ENCODE measurements at places on chromosomes 5 and 9.

DNA sequence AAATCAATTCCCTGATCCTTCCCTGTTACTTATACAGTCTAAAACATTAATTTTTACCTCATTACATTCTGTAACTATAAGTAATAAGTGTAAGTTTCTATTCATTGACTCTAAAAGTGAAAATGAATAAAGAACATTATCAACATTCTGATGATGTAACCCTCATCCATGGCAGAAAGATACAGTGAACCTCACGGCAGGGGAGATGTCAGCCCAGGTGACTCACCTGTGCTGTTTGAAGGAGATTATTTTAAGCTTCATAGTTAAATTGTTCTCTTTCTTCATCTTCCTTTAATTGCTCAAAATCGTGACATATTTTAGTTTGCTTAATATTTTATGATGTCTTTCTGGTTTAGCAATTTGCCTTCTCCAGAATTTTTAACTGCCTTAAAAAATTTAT, 268.1 kb downstream of the FSTL4 start:
- DNase-seq: no peak

- DNase-seq: no peak
Observed at GRCh38 chr5:51047369-51047768, 335.9 kb upstream of the ISL1 start.

GRCh38 chr5:158147227-158147626, 288.3 kb upstream of the CLINT1 start:
- no peak for DNase-seq

DNA sequence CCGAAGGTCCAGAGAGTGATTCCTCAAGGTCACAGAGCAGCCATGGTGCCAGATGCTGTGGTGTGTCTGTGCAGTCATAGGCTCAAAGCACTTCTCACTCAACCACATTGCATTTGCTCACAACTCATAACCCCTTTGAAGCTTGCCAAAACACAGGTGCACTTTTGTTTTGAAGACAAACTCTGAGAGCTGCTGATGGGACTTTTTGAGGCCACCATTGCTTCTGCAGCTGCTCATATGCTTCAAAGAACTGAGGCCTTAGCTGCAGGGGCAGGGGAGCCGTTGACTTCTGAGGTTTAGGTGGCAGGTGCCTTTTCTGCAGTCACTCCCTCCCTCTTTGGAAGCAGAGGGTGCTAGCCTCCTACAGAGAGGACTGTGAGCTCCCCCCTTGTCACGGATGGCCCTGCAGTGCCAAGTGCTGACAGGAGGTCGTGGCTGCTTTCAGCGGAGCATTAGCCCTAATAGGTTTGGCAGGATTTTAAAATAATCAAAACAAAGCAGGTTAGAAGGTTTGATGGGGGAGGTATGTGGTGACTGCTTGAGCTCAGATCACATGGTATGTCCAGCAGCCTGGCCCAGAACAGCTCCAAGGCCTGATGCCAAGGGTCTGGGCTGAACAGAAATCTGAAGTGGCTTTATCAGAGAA, 232.1 kb downstream of the MAN2A1 start:
- DNase-seq: no peak

- DNase-seq: no peak
Observed at GRCh38 chr5:107092695-107093094, 578.0 kb downstream of the EFNA5 start.

DNA sequence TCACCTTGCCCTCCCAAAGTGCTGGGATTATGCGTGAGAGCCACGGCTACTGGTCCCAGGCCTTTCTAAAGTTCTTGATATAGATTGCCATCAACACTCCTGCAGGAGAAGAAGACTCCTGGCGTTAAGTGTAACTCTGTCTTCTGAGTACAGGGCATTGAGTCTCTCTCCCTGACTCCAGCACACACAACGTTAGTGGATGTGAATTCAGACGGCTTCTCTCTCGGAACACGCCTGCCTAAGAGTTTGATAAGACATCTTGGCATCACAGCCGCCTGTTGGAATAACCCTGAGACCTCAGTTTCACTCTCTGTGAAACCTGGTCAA, 27.5 kb upstream of the PPARGC1B start:
- DNase-seq: no peak

- no peak for DNase-seq
Observed at GRCh38 chr9:4839470-4839912, 46.7 kb downstream of the RCL1 start.

DNA sequence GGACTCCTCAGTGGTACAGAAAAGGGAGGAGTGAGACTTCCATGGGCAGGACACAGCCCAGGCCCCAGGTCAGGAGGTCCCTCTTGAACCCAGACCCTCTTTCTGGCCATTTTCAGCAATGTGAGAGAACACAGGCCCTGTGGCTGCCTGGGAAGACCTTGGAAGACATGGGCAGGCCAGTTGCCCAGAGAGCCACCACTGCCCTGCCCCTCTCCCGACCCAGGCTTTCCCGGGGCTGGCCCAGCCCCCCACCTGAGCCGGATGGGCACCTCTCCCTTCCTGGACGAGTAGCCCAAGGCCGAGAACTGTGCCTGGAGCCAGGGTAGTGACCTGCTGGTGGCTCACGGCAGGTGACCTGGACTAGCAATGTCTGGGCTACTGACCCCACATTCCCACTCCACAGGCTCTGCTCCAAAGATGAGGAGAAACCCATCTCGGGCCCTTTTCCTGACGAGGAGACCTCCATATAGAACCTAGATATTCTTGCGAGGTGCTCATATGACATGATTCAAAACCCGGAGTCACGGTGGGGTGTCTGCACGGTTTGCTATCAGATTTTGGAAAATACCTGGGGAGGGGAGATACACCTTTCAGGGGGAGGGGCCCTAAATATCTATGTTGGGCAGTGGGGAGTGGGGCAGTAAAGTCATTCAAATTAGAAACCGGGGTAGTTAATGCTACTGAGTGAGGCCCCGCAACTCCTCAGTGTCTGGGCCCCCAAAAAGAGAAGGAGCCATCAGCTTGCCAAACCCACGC, 59.4 kb downstream of the ZNF354C start:
- DNase-seq: no peak

- DNase-seq: no peak
Observed at GRCh38 chr9:22046243-22046885, 37.3 kb upstream of the CDKN2B start.

DNA sequence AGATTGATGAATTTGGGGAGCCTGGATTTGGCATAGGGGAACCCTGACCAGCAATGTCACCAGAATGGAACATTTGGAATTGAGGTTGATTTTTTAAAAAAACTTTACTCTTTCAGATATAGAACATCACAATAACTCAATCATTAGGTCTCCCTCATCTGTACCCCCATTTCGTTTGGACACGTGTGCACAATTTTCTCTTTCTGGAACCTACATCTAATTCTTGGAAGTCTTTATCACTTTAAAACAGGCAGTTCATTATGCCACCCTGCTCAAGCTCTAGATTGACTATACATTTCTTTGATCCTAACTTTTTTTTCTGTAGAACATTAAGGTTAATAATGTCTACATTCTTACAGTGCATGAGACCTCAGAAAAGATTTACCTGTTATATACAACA, 3.7 kb upstream of the SSBP2 start:
- no peak for DNase-seq

- no peak for DNase-seq
Observed at GRCh38 chr5:57696389-57696769, 213.8 kb upstream of the ACTBL2 start.

DNA sequence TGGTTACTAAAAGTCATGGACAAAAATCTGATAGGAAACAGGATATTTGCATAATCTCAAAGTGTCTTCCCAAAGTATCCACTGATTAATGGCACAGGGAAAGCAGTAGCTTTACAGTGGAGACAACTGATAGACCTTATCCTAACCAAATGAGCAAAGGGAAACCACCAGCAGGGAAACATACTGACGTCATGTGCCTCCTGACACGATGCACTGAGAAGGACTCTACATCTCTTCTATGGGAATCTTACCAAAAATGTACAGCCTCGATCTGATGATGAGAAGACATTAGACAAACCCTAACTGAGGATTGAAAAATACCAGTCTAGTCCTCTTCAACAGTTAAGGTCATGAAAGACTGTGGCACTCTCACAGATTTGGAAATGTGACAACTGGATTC, 166.2 kb downstream of the INSYN2B start:
- DNase-seq: no peak

DNA sequence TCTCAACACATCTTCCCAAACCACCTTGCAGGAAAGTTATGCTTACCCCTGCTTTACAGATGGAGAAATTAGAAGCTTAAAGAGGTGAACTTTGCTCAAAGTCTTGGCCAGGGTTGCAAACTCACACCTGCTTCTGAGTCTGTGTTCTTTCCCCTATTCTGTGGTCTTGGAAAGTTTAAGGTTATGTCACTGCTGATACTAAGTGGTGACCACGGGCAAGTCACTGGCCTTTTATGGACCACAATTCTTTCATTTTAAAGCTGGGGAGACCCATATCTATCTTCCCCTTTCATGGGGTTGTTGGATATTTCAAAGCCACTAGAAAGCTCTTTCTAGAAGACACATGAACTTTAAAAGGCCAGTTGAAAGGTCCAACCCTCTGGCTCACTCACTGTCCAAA, 95.4 kb upstream of the KLF4 start:
- DNase-seq: no peak

DNA sequence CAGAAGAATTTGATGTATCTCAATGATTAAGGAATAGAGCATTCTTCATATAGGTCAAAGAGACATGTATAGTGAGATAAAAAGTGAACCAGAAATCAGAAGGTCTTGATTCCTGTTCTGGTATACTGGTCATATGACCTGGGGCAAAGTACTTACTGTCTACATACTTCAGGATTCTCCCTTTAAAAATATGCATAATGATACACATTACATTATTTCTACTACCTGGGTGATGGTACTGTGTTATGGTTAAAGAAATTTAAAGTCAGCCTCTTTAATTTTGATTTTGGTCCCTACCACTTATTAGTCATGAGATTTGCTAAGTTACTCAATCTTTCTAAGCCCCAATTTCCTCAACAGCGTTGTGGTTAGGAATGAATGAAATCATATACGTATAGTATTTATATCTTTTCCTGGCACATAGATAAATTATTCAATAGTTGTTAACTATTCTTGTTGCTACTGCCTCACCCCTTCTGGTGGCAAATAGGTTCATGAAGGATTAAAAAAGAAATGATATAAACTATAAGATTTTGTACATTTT, 984.1 kb downstream of the TLE4 start:
- no peak for DNase-seq

- DNase-seq: no peak
Observed at GRCh38 chr9:126703002-126703865, 89.5 kb downstream of the LMX1B start.

- no peak for DNase-seq
Observed at GRCh38 chr9:21605489-21605931, 123.4 kb upstream of the IFNE start.

GRCh38 chr9:110443866-110444220, 106.2 kb upstream of the TXNDC8 start:
- DNase-seq: no peak

DNA sequence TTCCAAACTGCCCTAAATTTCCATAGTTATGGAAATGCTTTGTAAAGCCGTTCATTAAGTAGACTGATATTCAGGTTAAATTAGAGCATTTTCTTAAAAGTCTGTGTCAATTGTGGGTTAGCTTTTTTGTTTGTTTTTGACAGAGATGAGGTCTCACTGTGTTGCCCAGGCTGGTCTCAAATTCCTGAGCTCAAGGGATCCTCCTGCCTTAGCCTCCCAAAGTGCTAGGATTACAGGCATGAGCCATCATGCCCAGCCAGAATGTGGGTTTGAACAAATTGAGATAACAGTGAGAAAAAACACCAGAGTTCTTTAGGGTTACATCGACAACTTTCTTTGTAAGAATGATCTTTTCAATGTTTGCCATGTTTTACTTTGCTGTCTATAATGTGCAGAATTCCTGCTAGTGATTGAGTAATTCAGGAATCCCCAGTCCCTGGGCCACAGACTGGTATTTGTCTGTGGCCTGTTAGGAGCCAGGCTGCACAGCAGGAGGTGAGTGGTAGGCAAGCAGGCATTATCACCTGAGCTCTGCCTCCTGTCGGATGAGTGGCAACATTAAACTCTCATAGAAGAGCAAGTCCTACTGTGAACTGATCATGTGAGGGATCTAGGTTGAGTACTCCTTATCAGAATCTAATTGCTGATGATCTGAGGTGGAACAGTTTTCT, 80.5 kb downstream of the RAI14 start:
- DNase-seq: no peak

GRCh38 chr9:124017929-124018729, 6.6 kb downstream of the LHX2 start:
- DNase-seq: no peak

GRCh38 chr9:134522502-134522848, 119.1 kb upstream of the COL5A1 start:
- no peak for DNase-seq

GRCh38 chr5:112228667-112229066, 190.4 kb downstream of the EPB41L4A start:
- no peak for DNase-seq

GRCh38 chr5:29720954-29721353, 1472.5 kb upstream of the CDH6 start:
- no peak for DNase-seq

GRCh38 chr5:54109626-54110330, 200.6 kb downstream of the ARL15 start:
- no peak for DNase-seq

DNA sequence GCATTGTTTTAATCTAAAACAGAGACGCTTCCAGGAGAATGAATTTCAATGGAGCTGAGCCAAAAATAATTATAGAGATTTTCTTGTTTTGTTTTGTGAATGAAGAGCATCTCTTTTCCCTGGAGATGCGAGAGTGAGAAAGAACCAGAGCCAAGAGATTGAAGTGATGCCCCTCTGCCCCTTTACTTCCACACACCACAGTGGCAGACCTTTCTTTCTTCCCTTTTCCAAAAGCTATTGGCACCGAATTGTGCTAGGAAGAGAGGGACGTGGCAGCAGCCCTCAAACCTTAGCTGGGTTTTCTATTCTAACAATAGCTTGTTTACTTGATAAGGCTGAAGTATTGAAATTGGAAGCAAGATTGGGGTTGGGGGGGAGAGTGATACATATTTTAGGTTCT, 133.0 kb upstream of the TMEM161B start:
- DNase-seq: no peak

DNA sequence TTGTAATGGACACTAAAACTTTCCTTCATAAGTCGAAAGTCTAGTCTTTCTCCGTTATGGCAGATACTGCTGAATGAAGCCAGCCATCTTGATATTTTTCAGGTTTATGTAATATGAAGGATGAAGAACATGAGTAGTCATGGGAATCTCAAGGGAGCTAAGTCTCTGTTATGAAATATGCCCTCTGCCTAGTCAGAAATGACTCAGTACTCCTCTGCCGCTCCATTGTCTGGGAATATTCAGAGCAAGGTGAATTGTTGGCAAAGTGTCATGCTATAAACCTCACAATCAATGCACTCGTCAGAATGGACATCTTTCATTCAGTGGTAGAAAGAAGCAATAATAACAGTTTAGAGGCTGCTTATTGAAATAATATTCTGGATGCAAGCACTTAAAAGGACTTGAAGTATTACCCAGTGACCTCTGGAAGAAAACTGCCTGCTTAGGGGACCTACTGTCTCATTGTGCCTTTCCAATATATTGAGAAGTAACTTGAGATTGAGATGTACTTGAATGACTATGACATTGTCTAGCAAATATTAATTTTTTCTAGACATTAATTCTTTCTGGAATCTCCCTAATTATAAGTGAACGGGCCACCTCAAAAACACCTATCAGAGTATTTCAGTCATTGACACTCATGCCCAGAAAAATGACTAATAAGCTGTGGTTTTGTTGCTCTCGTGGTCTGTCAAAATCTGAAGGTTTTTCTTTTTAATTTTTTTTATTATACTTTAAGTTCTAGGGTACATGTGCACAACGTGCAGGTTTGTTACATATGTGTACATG, 1011.5 kb upstream of the ACO1 start:
- no peak for DNase-seq
